Naive thymus-derived CD4-positive, alpha-beta T cell (primary cell): ENCODE measurements at places on chromosomes 7 and 10. TPM values are rescaled to one million over a fixed set of nuclear protein-coding genes. Genes with fewer than 3 reads are reported as not detected.

- no peak for DNase-seq
Measured at GRCh38 chr7:3215624-3216585, 85.1 kb upstream of the SDK1 start.

DNA sequence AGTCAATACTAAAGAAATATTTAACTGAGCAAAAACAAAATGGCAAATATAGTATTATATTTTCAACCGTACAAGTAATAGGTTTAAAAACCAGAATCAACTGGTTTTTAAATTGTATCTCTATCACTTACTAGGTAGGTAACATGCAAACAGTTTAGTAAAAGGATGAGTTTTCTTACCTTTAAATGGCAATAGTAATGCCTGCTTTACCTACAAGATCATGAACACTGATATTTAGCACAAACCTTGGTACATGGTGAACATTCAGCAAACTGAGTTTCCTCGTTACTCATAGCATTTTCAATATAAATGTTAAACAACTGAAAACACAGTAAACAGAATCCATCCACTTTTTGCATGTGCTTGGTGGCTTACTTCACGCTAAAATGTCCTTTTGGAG is 389.1 kb downstream of the PARD3 start:
- no peak for DNase-seq

DNA sequence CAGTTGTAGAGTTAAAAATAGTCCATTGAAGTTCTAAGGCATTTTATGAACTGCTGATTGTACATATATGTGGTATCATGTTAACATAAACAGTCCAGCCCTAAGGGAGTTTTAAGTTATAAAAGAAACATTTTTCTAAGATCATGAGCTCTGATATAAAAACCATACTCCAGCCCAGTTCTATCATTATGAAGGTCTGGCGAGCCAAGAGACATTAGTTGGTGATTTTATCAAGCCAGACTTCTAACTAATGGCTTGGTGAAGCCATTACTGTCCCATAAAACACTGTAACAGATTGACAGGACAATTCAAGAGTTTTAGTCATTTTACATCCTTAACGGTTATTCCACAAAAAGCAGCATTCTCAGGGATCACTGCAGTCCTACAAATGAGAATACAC is 221.6 kb downstream of the RNLS start:
- DNase-seq = no peak

The EBF3 gene
- polyA plus RNA-seq = not detected

The PPA1 gene
- 179 TPM for polyA plus RNA-seq

The TRPV5 gene
- polyA plus RNA-seq = not detected

DNA sequence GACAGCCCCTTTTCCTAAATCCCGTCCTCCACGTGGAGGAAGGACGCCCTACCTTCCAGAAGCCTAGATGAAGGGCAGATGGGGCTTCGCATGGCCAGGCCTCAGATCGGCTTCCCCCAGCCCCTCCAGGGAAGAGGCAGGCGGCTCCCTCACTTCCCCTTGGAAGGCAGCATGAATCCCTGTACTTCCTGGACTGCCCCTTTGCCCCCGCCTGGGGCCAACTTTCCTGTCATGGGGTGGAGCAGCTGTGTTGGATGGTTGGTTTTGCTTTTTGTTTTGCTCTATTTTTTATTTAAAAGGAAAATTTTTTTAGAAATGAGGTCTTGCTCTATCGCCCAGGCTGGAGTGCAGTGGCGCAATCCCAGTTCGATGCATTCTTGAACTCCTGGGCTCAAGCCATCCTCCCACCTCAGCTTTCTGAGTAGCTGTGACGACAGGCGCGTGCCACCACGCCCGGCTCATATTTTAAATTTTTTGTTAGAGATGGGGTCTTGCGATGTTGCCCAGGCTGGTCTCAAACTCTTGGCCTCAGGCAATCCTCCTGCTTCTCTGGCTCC is 27.2 kb downstream of the GTF2IRD1 start:
- no peak for DNase-seq

The CYP2C19 gene
- not detected for polyA plus RNA-seq

- DNase-seq = no peak
Measured at GRCh38 chr10:33365301-33365700, 30.8 kb upstream of the NRP1 start.

DNA sequence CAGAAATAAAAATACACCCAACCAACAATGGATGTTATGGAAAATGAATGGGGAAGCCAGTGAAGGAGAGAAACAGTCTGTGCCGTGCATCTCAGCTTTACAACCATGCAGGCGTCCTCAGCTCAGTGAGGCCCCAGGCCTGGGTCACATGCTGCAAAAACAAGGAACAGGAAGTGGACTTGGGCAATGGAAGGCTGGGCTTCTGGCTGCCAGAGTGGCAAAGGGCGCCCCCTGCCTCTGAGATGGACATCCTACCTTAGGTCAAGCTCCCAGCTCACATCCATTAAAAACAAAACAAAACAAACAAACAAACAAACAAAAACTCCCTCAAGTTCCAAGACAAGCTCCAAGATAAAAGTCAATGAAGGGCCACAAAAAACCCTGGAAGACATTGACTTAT is 54.7 kb upstream of the AFAP1L2 start:
- no peak for DNase-seq

GRCh38 chr10:44240584-44241205 is 144.2 kb downstream of the CXCL12 start:
- no peak for DNase-seq

- no peak for DNase-seq
Measured at GRCh38 chr7:103412151-103412550, 33.9 kb downstream of the SLC26A5 start.

GRCh38 chr7:5143935-5144903 is 45.8 kb upstream of the WIPI2 start:
- DNase-seq = peak; percentile 90

GRCh38 chr7:73549176-73549575 is 8.3 kb downstream of the BCL7B start:
- DNase-seq = no peak

GRCh38 chr7:506921-507622 is 12.6 kb downstream of the PDGFA start:
- DNase-seq = no peak

GRCh38 chr7:116382375-116382774 is 117.2 kb upstream of the CAV2 start:
- no peak for DNase-seq

GRCh38 chr10:88592906-88593305 is 6.3 kb downstream of the LIPJ start:
- DNase-seq = no peak

GRCh38 chr7:135510592-135511183 is 786 bp upstream of the CNOT4 start:
- DNase-seq = no peak

GRCh38 chr7:36448781-36449379 is 59.2 kb downstream of the ANLN start:
- DNase-seq = no peak

The AKR1B15 gene
- polyA plus RNA-seq = not detected

DNA sequence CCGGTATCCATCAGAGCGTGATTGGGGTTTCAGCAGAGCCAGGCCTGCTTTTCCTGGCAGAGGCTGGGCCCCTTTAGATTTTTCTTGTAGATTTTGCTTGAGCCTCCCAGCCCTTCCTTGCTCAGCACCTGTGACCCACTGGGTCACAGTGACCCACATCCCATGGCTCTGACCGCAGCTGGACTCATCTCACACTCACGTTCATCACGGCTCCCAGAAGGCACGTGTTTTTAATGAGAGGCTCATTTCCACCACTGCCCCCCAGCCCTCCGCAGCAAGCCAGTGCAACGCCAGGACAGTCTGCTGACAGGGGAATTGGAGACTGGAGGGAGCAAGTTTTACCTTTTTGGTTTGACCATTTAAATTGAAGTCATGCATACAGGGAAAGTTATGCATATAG is 155.7 kb downstream of the CUX1 start:
- no peak for DNase-seq

GRCh38 chr7:11749629-11750028 is 82.4 kb downstream of the THSD7A start:
- DNase-seq = no peak

The NUTM2E gene
- polyA plus RNA-seq = not detected

GRCh38 chr10:520402-520787 is 169.1 kb downstream of the DIP2C start:
- no peak for DNase-seq
